Spinal cord (tissue), 10 donors: ENCODE measurements at places on chromosomes 7 and 10. TPM values are rescaled to one million over a fixed set of nuclear protein-coding genes. Genes with fewer than 3 reads are reported as not detected.

The LDB3 gene
- polyA plus RNA-seq = 3.1 TPM

The A1CF gene
- not detected for polyA plus RNA-seq

The GPR22 gene
- 11.8 TPM for polyA plus RNA-seq

The FKBP6 gene
- 0.39 TPM for polyA plus RNA-seq

GRCh38 chr10:88417387-88418030, 165.6 kb downstream of the RNLS start:
- no peak for DNase-seq

DNA sequence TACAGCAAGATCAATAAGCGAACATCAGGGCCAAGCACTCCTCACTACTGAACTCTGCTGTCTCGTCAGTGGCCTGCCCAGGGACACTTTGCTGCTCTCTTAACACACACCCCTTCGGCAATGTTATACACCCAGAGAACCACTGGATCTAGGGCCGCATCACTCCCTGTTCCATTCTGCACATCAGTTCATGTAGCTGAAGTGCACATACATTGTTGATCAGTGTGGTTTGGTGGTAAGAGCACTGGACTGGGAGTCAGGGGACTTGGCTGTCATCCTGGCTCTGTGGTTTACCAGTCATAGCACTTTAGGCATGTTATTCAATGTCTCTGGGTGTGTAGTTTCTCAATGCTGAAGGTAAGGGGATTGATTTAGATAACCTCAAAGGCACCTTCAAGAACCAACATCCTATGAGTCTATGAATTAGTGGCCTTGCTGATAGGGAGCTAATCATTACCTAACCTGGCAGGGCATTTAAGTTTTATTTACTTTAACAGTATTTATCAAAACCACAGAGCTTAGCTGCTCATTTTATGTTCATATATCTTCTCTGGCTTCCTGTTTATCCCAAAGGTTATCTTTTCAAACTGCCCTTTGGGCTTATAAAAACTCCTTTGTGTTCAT, 24.8 kb downstream of the DUSP5 start:
- no peak for DNase-seq

- no peak for DNase-seq
Measured at GRCh38 chr10:98405422-98405821, 9.6 kb downstream of the PYROXD2 start.

DNA sequence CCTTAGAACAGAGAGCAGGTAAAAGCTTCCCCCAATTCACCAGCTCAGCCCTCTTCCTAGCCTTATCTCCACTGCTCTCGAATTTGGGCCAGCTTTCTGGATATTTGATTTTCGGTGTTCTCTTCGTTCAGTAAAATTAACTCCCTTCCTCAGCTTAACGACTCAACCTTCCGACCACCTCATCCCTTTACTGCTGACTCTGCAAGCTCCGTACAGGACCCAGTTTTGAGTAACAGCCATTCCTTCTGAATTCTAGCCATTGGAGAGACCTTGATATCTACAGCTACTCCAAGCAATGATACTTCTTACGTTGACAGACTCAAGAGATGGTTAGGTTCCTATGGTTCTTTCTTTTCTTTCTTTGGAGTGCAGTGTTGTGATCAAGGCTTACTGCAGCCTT, 65.8 kb downstream of the ATE1 start:
- DNase-seq = no peak

DNA sequence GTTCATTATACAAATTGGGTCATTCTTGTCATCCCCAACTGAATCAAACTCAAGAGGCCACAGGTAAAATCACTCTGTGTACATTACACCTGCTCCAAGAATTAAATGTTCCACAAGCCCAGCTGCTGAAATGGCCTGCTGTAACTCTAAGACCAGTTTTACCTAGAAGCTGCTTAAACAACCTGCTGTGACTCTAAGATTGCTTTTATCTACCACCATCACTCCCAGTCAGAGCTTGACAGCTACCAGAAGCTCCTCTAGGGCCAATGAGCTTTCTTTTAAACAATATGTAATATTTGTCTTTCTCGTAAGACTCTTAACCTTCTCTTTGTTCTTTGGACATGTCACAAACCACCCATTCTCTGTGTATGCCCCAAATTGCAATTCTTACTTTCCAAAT, 141.8 kb upstream of the LRGUK start:
- no peak for DNase-seq

- DNase-seq = peak; percentile 36
Measured at GRCh38 chr7:102260856-102261255, 25.8 kb upstream of the SH2B2 start.

GRCh38 chr7:48213226-48213625, 42.0 kb downstream of the ABCA13 start:
- DNase-seq = no peak

GRCh38 chr10:43961523-43962345, 313.1 kb upstream of the ZNF32 start:
- no peak for DNase-seq

- no peak for DNase-seq
Measured at GRCh38 chr7:9028012-9028411, 594.6 kb downstream of the NXPH1 start.

DNA sequence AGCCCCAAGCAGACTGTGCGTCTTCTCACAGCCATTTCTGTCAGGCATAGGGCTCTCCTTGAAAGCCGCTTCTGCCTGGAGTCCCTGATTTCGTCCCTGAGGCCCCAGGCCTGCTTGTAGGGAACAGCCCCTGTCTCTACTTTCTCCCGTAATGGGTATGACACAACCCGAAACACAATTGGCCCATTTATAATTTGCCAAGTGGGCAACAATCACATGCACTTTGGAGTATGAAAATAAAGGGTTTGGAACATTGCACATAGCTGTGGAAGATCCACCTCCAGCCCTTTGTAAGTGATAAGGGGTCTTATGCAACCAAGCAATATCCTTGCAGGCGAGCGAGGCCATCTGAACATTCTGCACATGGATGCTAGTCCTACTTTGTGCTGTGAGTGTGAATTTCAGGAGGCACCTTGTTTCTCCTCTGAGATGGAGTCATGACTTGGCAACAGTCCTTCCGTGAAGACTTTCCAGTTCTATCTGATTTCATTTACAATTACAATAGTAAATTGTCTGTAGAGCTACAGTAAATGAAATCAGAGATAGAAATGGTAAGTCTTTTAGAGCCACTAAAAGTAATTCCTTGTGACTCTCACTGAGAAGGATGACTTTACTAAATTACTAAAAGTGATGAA, 141.5 kb downstream of the CUBN start:
- DNase-seq = no peak

DNA sequence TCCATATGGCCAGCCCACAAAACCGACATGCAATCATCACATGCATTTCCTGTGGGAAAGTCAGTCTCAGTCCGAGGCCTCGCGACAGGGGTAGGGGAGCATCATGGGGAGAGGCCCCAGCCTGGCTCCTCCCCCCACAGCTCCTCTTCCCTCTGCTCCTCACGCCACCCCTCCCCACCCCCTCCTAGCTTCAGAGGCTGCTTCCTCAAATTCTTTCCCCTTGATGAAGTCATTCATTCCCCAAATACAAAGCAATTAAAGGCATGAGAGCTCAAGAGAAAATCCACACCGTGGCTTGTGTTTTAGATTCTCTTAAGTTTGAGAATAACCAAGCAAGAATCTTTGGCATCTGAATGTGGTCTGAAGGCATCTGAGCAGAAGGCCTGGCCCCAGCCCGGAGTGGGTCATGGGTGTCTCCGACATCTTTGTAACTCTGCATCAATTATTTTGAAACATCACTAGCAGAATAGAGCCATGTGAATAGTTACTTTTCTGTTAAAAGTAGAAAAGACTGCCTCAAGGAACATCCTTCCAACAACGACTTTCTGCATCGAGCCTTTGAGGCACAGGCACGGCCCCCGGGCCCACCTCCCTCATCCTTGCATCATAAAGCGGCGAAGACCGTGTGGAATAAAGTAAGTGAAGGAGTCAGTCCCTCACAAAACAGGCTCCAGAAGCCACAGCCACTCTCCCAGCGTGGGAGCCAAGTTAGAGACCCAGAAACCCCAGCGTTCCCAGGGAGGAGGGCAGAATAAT, 90.9 kb downstream of the DIP2C start:
- no peak for DNase-seq

DNA sequence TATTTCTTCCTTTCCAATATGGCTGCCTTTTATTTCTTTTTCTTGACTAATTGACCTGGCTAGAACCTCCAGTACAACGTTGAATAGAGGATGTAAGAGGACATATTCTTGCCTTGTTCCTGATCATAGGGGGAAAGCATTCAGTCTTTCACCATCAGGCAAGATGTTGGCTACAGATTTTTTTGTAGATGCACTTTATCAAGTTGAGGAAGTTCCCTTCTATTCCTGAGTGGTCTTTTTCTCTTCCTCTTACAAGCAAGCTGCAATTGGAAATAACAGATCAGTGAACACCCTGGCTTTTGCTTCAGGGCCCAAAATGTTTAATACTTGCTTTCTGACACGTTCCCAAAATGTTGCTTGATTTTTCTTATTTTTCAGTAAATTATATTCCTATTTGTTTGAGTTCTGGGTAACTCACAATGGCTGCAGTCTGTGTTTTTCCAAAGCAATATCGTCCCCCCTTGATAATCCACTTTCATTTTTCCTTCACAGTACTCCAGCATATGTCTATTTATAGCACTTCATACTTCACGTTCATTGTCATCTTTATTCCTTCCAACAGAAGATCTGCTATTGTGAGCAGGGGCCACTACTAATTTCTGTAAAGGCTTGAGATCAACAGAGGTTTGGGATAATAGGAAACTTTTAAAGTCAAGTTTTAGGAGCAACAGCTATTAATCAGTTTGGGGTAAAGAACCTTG, 11.7 kb downstream of the CPEB3 start:
- DNase-seq = no peak

DNA sequence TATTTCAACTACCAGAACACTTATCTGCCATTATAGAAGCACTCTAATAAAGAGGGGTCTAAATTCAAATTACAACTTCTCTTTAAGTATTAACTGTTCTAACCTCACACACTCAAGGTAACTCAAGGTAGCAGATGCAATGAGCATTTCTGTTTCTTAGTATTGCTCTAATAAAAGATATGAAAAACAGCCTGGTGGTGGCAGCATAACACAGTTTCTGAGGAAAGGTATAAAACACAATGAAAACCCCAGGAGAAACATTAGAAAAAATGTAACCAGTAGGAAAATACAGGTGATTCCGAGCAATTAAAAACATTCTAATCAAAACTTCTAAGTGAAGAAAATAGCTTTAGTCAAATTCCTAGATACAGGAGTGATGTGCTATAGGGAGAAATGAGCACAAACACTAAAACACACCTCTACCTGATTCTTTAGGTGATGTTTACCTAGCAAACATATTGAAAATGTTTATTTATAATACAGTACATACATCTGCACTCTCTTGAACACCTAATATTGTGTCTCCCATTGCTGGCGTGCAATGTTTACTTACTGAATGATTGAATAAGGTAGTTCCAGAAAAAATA, 3.5 kb downstream of the MKRN1 start:
- peak; percentile 66 for DNase-seq

DNA sequence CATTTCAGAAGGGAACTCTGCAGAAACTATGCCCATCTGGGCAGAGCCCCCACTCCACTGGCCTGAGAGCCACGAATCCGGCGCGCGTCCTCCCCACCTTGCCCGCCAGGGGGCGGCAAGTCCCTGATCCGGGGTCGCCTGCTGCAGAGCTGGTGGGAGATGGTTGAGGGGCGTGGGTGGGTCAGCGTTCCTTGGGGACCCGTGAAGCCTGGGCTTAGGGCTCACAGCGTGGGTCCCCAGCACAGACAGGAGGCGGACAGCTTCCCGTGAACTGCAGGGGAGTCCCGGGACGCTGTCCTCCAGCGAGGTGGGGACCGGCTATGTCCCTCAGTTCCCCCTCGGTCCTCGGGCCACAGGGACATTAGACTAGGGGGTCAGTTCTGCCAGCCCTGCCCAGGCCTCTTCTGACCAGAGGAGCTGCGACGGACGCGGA, 585 bp upstream of the POP7 start:
- peak; percentile 91 for DNase-seq

DNA sequence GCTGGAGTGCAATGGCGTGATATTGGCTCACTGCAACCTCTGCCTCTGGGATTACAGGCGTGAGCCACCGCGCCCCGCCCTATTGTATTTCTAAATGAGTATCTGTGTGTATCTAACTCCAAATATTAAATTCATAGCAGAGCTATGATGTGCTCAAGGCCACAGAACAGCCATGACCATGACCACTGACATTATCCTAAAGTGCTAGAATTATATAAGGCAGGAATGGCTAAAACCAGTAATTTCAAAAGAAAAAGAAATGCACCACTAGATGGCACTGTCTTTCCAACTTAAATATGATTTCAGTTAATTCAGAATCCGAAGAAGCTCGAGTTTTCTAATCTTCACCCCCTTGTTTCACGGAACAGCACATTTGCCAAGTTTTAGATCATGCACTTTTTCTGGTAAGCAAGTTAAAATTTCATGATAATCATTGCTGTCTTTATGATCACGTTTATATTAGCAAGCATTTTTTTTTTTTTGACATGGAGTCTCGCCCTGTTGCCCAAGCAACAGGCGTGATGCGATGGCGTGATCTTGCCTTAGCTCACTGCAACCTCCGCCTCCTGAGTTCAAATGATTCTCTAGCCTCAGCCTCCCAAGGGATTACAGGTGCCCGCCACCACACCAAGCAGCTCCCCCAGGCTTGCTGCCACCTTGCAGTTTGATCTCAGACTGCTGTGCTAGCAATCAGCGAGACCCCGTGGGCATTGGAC, 65.3 kb downstream of the OR13A1 start:
- DNase-seq = peak; percentile 26

DNA sequence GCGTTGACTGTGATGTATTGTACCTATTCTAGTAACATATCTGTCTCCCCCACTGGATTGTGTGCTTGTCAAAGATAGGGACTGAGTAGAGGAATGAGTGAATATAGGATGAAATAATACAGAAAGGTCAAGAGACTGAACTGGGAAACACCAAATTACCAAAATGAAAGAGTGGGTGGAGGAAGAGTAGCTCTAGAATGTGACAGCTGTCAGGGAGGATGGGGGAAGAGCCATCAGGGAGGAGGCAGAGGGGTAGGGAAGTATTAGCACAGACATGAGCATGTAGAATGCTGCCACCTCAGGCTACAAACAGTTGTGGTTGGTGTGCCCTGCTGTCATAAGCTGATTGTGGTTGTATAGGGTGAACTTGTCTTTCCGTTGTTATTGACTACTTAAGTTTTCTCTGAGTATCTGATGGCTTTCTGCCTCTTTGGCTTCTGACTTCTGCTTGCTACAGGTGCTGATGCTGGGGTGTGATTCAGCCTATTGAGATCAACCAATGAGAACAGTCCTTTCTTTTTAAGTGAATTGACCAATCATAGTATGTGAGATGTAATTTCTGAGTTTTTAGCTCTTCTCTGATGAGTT, 5.6 kb downstream of the CCSER2 start:
- DNase-seq = no peak

GRCh38 chr10:79452174-79452611, 6.8 kb upstream of the ZCCHC24 start:
- no peak for DNase-seq
